ENCODE measurements at places on chromosomes 16 and 17.

- no peak for DNase-seq
These were observed 500.0 kb upstream of the SALL1 start for GRCh38 chr16:51651061-51651466.

DNA sequence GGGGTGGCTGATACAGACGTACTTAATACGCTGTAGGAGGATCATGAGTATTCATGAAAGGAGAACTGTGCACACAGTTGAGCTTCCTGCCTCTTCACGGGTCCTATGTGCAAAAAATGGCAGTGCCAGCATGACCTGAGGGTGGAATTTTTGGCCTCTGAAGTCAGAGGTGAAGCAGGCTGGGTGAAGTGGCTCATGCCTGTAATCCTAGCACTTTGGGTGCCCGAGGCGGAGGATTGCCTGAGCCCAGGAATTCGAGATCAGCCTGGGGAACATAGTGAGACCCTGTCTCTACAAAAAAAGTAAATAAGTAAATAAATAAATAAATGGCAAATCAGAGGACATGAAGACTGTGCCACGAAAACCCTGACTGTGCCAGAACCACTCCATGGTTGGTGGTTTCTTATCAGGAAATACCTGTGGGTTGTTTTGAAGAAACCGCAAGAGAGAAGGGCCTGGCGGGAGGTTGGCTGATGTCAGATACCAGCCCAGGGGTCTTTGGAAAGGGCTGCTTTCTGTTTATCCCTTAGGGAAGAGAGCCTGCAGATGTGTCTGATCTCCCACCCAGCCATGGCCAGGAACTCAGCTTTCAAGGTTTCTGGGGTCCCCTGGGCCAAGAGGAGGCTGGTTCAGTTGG is 3.4 kb downstream of the ASPSCR1 start:
- no peak for DNase-seq

DNA sequence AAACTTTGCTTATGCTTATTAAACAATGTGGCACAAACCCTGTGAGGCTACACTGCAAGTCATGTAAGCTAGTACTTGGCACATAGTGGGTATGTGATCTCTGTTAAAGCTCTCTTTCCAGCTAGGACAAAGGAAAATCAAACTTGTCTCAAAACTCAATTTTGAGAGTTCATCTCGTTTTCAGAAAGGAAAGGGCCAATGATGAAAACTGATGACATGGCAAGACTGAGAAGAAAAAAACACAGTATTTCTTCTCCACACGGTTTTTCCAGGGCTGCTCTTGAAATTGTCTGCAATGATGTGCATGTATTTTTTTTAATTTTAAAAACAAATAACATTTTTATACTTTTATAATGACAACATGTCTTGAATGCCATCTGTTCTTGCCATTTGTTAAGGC is 389.8 kb downstream of the CA10 start:
- no peak for DNase-seq

- no peak for DNase-seq
These were observed 13.8 kb downstream of the MVP start for GRCh38 chr16:29834079-29834478.

DNA sequence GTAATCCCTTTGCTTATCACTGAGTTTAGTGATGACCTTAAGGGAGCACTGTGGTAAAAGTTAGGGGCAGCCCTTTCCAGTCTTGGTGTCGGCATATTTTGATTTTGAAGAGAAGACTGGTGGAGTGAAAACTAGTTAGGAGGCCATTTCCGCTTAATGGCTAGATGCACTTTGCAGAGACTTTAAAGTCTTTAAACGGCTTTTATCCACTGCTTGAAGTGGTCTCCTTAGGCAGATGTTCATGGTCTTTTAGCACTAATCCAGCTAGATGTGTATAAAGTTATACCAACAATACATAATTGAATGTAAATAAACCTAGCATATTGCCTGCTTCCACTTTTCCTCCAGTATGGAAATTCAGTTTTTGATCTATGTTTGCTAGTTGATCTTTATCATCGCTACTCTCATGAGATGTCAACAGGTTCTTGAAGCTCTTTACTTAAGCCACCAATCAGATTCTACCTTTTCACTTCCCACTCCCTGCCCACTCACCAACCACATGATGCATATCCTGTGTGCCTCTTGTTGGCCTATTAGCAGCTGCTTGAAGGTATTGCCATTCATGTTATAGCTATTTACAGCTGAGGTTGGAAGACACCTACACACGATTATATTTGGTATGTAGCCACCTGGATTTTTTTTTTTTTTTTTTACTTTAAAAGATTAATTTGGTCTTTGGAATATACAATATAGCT is 132.0 kb downstream of the NLK start:
- DNase-seq = peak; percentile 13

DNA sequence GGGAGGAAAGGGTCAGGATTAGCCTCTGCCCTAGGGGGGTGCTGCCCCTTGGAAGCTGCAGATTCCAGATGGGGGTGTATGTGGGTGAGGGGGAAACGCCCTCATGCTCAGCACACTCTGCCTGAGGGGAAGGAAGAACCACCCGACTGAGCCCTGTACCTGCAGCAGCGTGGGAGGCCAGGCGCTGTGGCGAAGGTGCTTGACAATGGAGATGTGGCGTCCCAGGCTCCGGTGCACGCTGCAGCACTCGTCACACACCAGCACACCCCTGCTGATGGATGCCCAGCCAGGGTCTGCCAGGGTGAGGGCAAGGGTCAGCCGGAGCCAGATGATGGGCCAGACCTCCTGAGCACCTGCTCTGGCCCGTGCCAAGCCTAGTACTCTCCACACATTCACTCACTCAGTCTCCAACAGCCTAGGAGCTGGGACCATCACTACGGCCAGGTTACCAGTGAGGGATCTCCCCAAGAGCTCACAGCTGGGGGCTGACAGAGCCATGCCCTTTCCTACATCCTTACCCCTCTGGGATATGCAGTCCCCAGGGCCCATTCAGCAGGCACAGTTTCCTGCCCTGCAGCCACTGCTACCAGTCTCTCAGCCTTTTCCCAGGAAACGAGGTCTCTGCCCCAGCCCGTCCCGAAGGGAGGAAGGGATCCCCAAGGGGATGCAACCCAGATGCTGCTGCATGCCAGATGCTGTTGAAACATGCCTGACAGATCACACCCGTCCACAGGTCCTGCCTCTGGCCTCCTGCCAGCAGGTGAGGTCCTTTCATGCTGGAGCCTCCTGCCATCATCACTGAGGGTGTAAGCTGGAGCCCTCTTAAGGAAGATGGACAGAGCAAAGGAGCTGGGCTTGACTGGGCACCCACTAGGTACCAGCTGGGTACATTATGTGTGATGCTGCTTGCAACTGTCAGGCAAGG is 5.9 kb downstream of the GIT1 start:
- no peak for DNase-seq

- no peak for DNase-seq
These were observed 25.6 kb upstream of the BHLHA9 start for GRCh38 chr17:1244606-1245012.

DNA sequence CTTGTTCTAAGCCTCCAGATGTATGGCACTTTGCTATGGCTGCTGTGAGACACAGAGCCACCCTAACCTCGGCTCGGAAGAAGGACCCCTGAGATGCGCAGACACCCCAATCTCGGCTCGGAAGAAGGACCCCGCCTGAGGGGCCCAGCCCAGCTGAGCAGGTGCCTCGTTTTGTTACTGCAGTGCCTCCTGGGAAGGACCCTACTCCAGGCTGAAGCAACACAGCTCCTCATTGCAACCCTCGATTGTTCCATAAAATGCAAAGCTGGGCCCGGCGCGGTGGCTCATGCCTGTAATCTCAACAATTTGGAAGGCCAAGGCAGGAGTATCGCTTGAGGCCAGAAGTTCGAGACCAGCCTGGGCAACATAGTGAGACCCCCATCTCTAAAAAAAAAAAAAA is 61.3 kb downstream of the C16orf95 start:
- DNase-seq = no peak

- no peak for DNase-seq
These were observed 29.8 kb downstream of the NXN start for GRCh38 chr17:949623-950303.

DNA sequence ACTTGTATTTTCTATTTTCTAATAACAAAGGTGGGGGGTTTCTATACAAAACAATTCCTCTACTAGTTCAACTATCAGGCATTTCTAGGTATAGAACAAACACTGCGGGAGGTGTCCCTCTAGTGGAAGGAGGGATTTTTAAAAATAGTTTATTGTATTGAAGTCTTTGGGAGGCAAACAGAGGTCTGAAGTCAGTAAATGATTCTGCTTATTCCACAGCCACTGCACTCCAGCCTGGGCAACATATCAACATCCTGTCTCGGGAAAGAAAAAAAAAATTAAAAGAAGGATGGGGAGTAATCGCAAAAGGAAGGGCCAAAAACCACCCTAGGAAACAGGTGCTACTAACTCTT is 648 bp upstream of the ERCC4 start:
- no peak for DNase-seq

GRCh38 chr16:64089697-64090096 is 1032.2 kb downstream of the CDH11 start:
- no peak for DNase-seq

GRCh38 chr16:56246051-56246817 is 54.9 kb downstream of the GNAO1 start:
- DNase-seq = no peak

- no peak for DNase-seq
These were observed 53.8 kb downstream of the MRC2 start for GRCh38 chr17:62681061-62681938.

- no peak for DNase-seq
These were observed 29.3 kb downstream of the STH start for GRCh38 chr17:46028374-46028773.

- no peak for DNase-seq
These were observed 22.6 kb upstream of the DHX8 start for GRCh38 chr17:43461185-43461584.

DNA sequence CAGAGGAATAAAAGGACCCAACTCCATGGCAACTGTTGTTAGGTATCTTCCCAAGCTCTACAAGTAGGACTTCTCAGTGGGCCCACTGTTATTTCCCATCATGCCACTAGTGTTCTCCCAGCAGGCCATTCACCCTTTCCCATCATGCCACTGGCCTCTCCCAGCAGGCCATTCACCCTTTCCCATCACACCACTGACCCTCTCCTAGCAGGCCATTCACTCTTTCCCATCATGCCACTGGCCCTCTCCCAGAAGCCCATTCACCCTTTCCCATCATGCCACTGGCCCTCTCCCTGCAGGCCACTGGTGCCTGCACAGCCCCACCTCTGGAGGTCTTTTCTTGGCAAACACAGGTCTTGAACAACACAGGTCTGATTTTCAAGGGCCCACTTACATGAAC is 36.3 kb downstream of the IFT140 start:
- no peak for DNase-seq

GRCh38 chr17:51486885-51487520 is 226.7 kb downstream of the UTP18 start:
- DNase-seq = no peak

- no peak for DNase-seq
These were observed 134.1 kb downstream of the WSCD1 start for GRCh38 chr17:6204203-6204722.

DNA sequence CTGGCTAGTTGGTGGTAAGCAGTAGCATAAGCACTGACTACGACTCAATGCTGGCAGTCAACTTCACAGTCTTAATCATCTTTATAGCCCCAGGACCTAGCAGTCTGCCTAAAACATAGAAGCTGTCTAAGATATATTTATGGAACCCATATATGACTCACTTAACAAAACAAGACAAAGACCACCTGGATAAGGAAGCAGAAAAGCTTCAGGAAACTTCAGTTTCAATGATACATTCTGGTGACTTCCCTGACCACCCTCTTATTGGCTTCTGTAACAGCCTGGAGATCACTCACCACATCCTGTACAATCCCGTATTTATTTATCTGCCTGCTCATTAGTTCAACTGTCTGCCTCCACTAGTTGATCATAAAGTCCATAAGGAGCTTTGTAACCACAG is 95.5 kb downstream of the PMP22 start:
- DNase-seq = no peak

- DNase-seq = peak; percentile 70
These were observed 63.1 kb downstream of the MYO18A start for GRCh38 chr17:29116804-29117753.

GRCh38 chr16:5025171-5025632 is 8.5 kb downstream of the NAGPA start:
- no peak for DNase-seq

DNA sequence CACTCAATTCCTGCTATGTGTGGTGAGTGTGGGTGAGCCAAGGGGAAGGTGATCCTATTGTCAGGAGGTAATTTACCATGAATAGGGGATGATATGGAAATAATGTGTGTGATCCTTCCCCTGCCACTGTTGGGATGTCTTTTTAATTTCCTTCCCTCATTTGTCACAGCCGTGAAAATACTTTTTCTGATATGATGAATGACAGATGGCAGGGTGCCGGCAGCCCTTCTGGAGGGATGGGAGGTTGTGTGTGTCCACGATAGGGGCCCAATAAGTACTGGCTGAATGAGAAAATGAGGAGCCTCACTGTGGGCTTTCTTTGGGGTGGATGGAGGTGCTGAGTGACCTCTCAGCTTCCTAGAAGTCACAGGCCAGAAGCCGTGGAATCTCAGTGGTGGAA is 109.5 kb downstream of the PRKCB start:
- no peak for DNase-seq

GRCh38 chr17:62627904-62628633 is 599 bp downstream of the MRC2 start:
- DNase-seq = peak; percentile 41

- no peak for DNase-seq
These were observed 185.3 kb downstream of the TMEM132E start for GRCh38 chr17:34764716-34765115.

- peak; percentile 3 for DNase-seq
These were observed 1.1 kb upstream of the NDUFAB1 start for GRCh38 chr16:23597003-23597756.

DNA sequence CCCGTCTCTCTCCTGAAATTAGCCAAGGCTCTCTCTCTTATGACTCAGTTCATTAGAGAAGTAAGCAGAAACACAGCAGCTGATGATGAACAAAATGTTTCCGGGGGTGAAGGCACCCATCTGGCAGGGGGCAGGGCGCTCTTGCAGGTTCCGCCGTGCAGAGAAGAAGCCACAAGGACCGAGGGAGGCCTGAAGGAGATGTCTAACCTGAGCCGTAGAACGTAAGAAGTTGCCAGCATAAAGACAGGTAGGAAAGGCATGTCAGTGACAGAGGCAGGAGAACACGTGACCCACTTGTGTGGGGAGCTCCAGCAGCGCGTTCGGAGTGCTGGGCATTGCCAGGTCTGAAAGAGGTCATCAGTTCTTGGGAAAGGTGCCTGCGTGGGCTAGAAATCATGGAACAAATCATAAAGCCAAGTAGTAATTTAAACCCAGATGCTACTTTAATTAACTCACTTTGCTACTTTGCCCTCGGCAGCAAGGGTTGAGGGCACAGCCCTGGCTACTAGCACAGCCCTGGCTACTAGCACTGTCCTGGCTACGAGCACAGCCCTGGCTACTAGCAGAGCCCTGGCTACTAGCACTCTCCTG is 198.6 kb downstream of the RPTOR start:
- no peak for DNase-seq

GRCh38 chr17:78369791-78370381 is 8.6 kb upstream of the PGS1 start:
- no peak for DNase-seq
